CD4-positive, alpha-beta T cell (primary cell): ENCODE measurements at places on chromosomes 4 and X. TPM values are rescaled to one million over a fixed set of nuclear protein-coding genes. Genes with fewer than 3 reads are reported as not detected.

Gene SLC4A4
- 0.14 TPM for total RNA-seq

Gene JCHAIN
- 2.7 TPM for total RNA-seq

Gene KIAA1210
- not detected for total RNA-seq

Gene NDNF
- total RNA-seq: 0.25 TPM

DNA sequence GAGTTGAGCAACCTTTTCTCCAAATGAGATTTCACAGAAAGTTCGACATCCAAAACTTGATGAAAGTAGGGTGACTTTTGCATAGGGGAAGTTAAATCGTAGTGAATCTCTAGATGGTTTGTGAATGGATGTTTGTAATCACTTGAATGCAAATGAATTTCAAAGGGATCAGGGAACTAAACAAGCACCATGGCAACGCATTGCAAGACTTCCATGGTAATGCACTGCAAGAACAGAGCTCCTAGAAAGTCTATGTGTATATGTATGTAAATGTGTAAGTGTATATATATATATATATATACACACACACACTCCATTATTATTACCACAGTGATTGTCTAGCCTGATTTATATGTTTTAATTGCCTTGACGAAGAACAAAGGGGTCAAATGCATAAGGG, 27.3 kb downstream of the INTS6L start:
- H3K36me3 ChIP-seq: peaks cover 33% of the 10 kb centered on the region
- peaks cover 7% of the 10 kb centered on the region for H3K4me1 ChIP-seq
- no peak overlapping the region for H3K4me3 ChIP-seq
- H3K27ac ChIP-seq: no peak overlapping the region
- H3K27me3 ChIP-seq: no peaks in the 10 kb centered on the region

DNA sequence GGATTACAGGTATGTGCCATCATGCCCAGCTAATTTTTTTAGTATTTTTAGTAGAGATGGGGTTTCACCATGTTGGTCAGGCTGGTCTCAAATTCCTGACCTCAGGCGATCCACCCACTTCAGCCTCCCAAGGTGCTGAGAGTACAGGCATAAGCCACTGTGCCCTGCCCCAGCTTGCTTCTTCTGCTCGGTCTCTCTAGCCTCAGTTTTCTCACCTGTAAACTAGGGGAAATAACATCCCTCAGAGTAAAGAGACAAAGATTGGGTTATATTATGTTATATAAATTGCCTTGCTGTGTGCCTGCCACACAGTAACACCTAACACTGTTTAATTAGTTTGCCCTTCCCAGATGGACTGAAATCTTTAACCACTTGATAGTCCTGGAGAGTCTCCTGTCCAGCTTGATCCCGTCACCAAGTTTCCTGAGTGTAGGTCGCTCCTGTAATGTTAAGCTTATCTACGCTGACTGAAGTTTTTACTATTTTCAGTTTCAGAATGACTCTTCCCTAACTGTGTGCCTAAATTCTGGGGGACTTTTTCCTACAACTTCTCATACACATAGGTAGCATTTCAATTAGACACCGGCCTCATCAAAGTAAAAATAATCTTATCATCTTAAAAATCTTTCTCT, 412.7 kb upstream of the TENM3 start:
- H3K27me3 ChIP-seq: no peaks in the 10 kb centered on the region
- no peak overlapping the region for H3K27ac ChIP-seq
- no peak overlapping the region for H3K4me3 ChIP-seq

DNA sequence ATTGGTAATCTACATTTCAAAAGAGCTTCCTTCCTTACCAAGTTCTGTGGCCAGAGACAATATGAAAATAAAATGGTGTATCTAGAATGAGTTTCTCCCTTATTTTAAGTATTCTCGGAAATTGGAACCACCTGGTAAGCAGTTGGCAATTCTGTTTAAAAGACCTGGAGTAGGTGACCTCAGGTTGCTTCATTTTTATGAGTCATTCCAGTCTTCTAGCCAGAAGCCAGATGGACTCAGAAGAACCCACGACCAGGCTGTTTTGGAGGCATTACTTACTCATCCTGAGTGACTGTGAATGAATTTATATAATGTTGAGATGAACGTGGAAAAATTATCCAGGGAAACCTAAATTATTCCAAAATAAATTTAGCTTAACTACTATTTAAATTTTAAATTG, 9.1 kb downstream of the BMPR1B start:
- H3K27ac ChIP-seq: no peak overlapping the region
- no peak for DNase-seq
- H3K27me3 ChIP-seq: peaks cover 3% of the 10 kb centered on the region
- no peak overlapping the region for H3K4me3 ChIP-seq

GRCh38 chrX:153988493-153988892, 15.9 kb downstream of the TMEM187 start:
- H3K36me3 ChIP-seq: no peaks in the 10 kb centered on the region
- H3K4me1 ChIP-seq: peaks cover 48% of the 10 kb centered on the region
- H3K27me3 ChIP-seq: no peaks in the 10 kb centered on the region
- no peak for DNase-seq
